ENCODE measurements at places on chromosomes 11 and 22.

- no peak for DNase-seq
Measured at GRCh38 chr11:60241786-60242185, 1.2 kb downstream of the MS4A4E start.

DNA sequence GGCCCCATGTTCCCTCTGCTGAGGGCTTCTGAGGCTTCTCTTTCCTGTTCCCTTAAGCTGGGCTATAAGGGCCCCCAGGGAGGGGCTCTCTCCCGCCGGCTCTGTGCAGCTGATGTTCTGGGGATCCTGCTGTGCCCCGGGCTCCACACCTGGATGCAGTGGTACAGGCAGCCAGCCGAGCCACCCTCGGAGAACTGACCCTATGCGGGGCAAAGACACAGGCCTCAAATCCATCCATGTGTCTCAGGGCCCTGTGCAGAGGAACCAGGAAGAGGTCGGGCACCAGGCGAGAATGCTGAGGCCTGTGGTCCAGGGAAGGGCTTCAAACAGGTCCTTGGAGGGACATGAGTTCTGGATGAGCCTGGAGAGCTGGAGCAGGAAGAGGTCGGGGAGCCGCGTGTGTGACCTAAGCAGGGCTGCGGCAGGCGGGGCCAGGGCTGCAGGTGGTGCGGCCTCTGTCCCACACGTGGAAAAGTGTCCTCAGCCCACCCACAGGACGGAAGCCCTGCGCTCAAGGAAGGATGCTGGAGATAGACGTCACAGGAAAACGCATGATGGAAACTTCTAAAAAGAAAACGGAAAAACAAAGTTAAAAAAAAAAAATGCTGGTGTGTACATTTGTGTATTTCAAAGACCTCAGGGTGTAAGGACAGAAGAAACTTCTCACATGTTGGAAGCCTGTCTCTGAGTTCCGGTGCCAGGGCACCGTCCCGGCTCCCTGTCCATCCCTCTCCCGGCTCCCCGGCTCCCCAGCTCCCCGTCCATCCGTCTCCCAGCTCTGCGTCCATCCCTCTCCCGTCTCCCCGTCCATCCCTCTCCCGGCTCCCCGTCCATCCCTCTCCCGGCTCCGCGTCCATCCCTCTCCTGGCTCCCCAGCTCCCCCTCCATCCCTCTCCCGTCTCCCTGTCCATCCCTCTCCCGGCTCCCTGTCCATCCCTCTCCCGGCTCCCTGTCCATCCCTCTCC, 1149.2 kb downstream of the BRD1 start:
- DNase-seq, result no peak

DNA sequence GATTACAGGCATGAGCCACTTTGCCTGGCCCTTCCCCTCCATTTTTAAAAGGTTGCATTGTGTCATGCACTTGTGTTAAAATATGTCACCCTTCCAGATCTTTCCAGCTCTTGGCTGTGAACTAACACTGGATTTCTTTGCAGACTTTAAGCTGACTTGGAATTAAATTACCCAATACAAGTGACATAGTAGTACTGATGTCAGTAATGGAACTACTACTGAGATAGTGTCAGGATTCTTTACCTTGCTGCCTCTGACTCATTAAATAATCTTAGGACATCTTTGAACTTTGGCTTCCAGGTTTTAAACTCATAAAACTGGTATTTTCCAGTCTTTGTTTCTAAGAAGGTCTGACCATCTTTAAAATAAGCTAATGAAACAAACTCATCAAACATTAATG, 51.8 kb upstream of the OR4B1 start:
- no peak for DNase-seq

GRCh38 chr11:92969634-92970347, at the start of gene MTNR1B:
Gene MTNR1B (plus strand): TSS chr11:92969651. CDS start chr11:92969726, 75 bp downstream.
- no peak for DNase-seq

GRCh38 chr11:3231851-3232744, at the start of gene MRGPRE:
Gene MRGPRE (minus strand): TSS chr11:3232417. CDS start chr11:3228799, 3,618 bp downstream.
- no peak for DNase-seq

- DNase-seq, result no peak
Measured at GRCh38 chr11:126127284-126127845, 64.7 kb upstream of the CDON start.

Measured in cortex of kidney (tissue), 1 donor.